ENCODE measurements at places on chromosomes 2 and 18. TPM values are rescaled to one million over a fixed set of nuclear protein-coding genes. Genes with fewer than 3 reads are reported as not detected.

CYP27A1 gene
- total RNA-seq = 0.15 TPM

GREB1L gene
- total RNA-seq = 3.8 TPM

SNTG2 gene
- total RNA-seq = not detected

IL36B gene
- not detected for total RNA-seq

MC2R gene
- total RNA-seq = not detected

EGR4 gene
- total RNA-seq = 0.33 TPM

CD8A gene
- total RNA-seq = 0.32 TPM

UGT1A4 gene
- total RNA-seq = 0.07 TPM

CRYGC gene
- total RNA-seq = not detected

CCDC178 gene
- total RNA-seq = not detected

FBXO36 gene
- total RNA-seq = 0.87 TPM

APCDD1 gene
- not detected for total RNA-seq

ANKAR gene
- total RNA-seq = 1.3 TPM

UPP2 gene
- total RNA-seq = not detected

SERPINB12 gene
- total RNA-seq = not detected

ABHD1 gene
- total RNA-seq = 0.93 TPM

CHST9 gene
- not detected for total RNA-seq

ITGA4 gene
- 2.6 TPM for total RNA-seq

FKBP7 gene
- total RNA-seq = 9.9 TPM

LHCGR gene
- total RNA-seq = not detected

ACOXL gene
- not detected for total RNA-seq

SERPINB11 gene
- total RNA-seq = not detected

GPR75 gene
- total RNA-seq = 2.3 TPM

IL1RN gene
- 0.39 TPM for total RNA-seq

LAMA3 gene
- total RNA-seq = 52.1 TPM

ERMN gene
- not detected for total RNA-seq

Measured in A549 treated with Hydrocortisone at 1 μM for 4 hours (cell line).